Vagina (tissue), 2 donors: ENCODE measurements at places on chromosomes 6 and 20.

GRCh38 chr20:10763112-10763511 is 89.3 kb upstream of the JAG1 start:
- no peak for DNase-seq

DNA sequence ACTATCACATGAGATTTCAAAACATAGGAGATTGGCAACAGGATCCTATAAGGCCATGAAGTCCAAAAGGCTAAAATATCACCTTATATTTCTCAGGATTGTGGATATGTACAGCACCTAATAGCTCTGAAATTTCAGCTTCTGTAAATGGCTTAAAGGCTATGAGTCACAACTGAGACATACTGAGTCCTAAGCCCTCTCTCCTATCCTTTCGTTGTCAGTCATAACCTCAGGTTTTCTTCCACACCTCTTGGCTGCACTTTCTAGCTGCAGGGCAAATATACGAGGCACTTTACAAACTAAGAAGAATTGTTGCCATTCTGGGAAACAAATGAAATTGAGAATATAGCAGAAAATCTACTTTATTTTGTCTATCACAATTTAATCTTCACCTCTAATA is 969.9 kb upstream of the EPHA7 start:
- no peak for DNase-seq

DNA sequence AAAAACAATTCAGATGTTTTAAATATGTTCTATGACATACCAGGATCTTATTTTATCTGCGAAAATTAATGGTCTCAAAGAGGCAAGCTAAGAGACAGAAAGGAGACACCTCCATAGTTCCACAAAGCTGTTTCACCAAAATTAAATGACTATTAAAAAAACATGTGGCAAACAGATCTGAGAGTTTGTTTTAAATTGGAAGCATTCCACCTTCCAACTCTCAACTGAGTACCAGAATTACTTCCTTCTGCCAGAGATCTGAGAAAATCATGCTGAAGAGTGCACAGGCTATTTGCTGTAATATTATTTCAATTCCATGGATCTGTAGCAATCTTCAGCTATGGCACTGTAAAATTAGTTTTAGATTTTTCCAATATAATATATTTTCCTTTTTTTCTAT is 669.5 kb upstream of the MARCKS start:
- DNase-seq = no peak

DNA sequence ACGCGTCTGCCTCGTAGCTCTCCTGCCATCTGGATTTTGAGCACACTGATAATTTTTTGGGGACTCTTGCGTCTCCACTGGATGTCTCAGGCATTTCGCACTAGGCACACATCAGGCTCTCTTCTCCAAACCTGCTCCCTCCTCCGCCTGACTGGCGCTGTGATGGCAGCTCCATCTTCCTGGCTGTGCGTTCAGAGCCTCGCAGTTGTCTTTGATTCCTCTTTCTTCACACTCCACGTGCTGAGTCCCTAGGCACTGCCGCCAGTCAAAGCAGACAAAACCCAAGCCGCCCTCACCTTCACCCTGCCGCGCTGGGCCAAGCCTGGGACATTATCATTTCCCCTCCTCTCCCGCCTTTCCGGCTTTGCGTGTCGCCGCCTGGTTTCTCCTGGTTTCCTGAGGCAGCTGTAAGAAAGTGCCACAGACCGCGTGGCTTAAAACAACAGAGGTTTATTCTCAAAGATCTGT is 778 bp downstream of the PSMG4 start:
- no peak for DNase-seq

GRCh38 chr6:93272211-93272610 is 147.1 kb downstream of the EPHA7 start:
- no peak for DNase-seq

DNA sequence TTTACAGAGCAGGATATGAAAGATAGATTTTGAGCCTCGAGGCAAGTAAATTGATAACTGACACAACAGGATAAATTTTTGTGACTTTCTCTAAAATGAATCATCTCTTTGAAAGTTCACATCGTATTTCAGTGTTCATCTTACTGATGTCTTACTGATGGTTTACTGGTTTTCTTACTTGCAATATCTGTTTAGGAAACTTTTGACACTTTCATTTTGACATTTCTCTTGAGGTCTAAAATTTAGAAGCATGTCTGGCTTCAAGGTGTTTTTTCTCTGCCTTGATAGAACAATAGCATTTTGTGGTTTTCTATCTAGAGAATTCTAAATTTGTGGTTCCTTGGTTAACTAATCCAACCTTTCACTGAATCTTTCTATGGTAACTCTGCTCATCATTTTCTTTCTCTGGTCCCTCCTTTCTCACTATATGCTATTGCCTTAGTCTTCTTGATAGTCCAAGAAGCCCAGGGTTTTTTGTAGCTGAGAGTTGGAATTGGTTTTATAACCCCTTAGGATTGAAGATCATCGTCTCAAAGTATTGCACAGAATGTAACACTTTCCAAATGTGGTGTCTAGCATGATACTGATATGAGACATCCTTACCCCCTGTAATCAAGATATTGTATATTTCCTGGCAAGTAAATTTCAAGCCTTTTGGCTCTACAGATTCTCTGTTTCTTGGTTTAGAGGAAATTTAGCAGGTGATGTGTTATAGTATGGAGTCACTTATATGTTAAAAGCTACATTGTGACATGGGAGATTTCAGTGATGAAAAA is 98.7 kb downstream of the RNF144B start:
- DNase-seq = no peak

GRCh38 chr6:46138281-46138680 is 8.5 kb downstream of the ENPP4 start:
- DNase-seq = no peak

DNA sequence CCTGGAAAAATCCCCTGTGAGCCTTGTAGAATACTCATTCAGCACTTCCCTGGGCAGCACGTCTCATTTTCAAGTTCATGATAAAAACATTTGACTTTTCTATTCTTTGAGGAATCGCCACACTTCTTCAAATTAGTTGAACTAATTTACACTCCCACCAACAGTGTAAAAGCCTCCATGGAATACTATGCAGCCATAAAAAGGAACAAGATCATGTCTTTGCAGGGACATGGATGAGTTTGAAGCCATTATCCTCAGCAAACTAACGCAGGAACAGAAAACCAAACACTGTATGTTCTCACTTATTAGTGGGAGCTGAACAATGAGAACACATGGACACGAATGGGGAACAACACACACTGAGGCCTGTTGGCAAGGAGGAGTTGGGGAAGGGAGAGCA is 102.0 kb upstream of the HEY2 start:
- no peak for DNase-seq

DNA sequence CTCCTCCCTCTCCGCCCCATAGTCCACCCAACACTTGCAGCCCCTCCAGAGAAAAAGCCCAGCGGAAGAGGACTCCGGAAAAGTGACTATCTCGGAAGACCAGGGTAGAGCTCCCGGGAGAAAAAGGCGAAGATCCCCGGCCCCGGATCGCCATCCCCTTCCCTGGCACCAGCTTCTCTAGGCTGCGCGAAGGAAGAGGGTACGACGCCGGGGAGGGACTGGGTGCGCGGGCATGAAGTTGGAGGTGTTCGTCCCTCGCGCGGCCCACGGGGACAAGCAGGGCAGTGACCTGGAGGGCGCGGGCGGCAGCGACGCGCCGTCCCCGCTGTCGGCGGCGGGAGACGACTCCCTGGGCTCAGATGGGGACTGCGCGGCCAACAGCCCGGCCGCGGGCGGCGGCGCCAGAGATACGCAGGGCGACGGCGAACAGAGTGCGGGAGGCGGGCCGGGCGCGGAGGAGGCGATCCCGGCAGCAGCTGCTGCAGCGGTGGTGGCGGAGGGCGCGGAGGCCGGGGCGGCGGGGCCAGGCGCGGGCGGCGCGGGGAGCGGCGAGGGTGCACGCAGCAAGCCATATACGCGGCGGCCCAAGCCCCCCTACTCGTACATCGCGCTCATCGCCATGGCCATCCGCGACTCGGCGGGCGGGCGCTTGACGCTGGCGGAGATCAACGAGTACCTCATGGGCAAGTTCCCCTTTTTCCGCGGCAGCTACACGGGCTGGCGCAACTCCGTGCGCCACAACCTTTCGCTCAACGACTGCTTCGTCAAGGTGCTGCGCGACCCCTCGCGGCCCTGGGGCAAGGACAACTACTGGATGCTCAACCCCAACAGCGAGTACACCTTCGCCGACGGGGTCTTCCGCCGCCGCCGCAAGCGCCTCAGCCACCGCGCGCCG is 822 bp downstream of the FOXQ1 start:
- no peak for DNase-seq

DNA sequence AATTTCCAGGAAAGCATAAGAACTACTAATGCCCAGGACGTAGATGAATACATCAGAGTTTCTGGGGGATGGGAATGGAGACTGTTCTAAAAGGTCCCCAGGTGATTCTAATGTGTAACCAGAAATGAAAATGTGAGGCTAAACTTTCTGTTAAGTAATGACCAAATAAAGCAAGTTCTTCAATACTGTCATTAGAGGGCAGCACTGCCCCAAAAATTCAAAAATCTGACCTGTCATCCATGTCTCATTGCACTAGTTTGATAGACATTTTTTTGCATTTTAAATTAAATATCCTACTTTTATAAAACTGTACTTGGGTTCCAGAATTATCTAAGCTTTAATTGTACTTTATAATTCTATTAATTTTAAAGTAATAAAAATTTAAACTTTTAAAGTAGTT is 94.9 kb downstream of the RFX6 start:
- no peak for DNase-seq

DNA sequence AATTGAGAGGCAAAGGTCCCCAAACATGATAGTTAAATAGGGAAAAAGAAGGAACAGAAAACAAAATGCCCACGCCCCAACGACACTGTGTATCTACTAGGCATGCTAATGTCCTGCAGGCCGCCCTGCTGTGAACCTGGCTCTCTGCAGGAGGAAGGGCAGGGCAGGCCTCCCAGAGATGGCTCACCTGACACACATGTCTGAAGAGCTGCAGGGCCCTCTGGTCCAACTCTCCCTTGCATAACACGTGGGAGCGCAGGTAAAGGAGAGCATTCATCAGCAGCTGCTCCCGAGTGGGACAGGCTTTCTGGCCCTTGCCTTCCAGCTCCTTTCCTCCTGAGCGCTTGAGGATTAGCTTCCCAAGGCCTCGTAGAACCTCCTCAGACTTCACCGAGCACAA is 53.7 kb upstream of the LYRM2 start:
- DNase-seq = no peak

DNA sequence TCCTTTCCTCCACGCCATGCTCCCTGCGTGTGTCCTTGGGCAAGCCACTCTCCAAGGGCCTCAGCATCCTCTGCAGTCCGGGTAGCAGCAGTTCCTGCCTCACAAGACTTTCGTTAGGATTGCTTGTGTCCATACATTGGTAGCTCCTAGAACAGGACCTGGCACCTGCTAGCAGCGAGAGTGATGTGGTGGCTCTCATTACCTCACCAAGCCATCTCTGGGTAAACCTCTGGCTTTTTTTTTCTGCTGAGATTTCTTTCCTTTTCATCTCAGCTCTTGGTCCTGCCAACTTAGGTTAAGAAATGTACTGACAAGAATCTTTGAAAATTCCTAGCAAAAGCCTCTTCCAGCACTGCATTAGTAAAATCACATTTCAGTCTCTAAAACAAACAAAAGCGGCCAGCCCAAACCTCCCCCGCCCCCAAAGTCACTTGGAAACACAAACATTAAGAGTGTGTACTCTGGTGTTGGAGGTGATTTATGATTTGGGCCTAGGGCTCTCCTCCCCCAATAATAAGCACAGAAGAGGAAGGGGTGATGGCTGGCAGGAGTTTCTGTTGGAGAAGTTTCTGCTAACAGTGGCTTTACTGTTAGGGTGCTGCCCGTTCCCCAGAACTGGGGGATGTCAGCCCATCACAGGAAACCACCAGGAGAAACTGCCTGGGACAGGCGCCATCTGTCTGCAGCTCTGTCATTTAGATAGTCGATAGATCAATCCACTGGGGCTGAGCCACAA is 199.2 kb downstream of the CD83 start:
- DNase-seq = no peak

DNA sequence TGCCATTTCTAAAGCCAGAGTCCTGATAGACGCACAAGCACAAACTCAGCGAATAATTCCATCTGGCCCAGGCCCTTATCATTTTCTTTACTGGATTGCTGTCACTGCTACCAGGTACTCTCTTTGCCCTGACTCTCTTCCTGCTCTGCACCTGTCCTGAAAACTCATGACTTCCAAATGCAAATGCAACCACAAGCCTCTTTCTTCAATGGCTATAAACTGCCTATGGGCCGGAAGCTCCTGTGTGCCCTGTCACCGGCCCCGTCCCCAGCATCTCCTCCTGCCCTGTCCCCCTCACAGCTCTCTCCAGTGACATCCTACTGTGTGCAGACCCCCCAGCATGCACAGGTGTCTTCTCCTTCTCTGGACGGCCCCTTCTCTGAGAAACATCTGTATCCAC is 302.6 kb downstream of the GMDS start:
- no peak for DNase-seq
